Germinal center (tissue), 1 donor: ENCODE measurements at places on chromosomes 2 and 18.

DNA sequence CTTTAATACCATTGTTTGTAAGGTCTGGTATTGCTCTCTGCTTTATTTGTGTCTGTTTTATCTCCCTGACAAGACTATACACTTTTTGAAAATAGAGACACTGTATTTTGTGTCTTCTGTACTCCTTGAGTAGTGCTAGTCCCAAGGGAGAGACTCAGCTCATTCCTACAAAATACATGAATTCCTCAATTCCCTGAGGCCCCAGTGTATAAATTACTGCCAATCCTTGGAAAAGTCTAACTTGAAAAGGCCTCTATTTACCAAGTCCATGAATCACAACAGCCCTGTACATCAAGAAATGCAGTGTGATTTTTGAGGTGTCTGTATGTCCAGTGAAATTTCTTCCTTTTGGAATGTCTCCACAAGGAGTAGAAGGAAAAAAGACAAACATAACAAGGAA is 34.9 kb upstream of the NEDD4L start:
- no peak for DNase-seq

DNA sequence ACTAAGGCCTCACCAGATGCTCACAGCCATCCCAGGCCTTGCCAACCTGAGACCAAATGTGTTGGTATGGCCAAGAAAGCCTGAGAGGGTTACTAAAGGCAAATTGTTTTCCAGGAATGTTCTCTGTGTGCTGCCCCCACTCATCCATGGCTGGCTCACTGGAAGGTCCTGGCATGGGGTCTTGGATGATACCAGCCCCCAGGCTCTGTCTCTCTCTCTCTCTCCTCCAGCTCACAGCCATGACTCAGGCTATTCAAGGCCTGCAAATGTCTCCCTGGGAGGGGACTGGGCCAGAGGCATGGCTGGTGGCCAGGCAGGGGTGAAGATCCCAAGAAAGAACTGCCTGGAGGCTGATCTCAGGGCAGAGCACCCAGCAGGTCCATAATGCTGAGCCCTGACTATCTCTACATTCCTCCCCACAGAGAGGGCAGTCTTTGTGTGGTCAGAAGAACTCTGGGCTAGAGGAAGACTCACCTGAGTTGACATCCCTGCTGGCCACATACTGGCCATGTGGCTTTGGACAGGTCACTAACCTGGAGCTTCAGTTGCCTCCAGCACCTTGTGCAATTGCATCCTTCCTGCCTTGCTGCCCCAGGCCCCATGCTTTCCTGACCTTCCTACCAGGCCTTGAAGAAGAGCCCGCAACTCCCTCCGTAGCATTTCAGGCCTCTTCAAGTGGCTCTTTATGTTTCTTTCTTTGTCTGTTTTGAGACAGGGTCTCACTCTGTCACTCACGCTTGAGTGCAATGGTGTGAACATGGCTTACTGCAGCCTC is 150.4 kb downstream of the ZFP36L2 start:
- no peak for DNase-seq

DNA sequence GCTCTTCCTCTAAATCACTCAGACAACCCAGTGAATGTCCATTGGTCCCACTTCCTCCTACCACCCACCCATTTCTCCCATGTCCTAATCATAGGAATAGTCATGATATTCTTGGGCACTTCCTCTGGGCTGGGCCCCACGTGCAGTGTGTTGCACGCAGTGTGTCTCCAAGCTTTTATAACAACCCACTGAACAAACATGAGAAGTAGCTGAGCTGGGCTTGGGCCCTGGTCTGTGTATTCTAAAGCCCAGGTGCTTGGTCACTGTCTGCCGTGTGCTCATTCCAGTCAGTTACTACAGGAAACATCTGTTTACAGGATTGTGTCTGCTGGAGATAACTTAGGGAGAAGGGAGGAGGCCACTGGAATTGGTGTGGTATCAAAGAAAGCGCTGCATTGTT is 64.2 kb upstream of the THOC1 start:
- no peak for DNase-seq

DNA sequence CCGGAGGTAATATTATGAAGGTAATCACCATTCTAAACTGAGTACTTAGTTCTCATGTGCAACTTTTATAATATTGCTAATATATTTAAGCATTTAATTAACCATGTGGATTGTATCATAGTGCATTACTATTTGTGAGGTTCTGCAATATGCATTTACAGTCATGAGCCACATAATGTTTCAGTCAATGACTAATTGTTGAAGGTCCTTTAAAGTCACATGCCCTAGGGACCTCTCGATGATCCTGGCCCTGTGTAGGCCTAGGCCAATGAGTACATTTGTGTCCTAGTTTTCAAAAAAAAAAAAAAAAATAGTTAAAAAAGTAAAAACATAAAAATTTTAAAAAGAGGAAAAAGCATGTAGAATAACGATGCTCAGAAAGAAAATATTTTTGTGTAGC is 298.0 kb downstream of the DSEL start:
- DNase-seq, result no peak

GRCh38 chr2:163884416-163884815 is 148.6 kb upstream of the FIGN start:
- DNase-seq, result no peak

- DNase-seq, result no peak
Measured at GRCh38 chr18:75497576-75498235, 70.2 kb upstream of the SMIM21 start.

DNA sequence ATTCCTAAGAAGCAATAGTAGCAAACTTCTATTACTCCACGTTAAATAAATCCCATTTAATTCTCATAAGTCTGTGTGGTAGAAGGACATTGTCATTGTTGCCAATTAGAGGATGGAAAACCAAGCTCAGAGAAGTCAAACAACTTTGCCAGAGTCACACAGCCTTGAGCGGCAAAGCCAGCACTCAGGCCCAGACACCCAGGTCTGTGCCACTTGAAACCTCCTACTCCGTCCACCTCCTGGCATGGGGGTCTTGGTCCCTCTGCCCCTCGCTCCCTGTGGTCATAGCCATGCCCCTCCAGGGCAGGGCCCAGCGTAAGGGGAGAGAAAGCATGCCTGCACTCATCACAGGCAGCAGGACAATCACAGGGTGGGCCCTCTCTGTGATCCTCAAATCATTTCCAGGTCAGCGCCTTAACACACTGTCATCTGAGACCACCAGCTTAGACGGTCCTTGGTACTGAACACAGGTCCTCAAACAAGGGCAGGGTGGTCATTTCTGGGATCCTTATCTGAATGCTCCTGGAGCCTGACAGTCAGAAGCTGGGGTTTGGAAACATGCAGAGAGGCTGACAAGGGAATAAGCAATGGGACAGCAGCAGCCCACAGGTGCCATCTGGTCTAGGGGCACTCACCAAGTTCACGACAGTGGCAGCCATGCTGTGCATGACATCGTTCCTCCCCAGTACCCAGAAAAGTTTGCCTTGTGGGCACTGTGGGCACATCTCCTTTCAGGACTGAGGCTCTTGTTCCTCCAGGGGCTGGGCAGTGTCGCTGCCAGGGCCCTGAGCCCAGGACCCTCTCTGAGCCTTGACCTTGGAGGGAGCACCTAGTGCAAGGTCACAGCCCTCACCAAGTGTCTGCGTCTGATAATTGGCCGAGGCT is 38.2 kb downstream of the FAM178B start:
- DNase-seq, result no peak

DNA sequence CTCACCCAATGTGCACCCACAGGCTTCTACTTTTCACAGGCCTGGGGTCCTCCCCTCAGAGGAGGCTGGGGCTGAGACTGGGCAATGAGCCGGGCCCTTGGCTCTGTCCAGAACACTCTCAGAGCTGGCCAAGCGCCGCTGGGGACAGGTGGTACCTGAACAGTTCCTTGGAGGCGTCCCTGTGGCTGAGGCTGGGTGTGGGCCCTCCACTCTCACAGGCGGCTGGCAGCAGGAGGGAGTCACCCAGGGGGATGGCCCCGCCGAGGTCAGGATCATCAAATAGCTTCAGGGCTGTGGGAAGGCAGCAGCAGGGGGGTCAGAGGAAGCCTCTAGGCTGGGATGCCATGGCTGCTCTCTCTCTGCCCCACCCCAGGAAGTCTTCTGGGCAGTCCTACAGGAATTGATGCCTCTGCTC is 27.1 kb downstream of the HS1BP3 start:
- DNase-seq, result no peak

DNA sequence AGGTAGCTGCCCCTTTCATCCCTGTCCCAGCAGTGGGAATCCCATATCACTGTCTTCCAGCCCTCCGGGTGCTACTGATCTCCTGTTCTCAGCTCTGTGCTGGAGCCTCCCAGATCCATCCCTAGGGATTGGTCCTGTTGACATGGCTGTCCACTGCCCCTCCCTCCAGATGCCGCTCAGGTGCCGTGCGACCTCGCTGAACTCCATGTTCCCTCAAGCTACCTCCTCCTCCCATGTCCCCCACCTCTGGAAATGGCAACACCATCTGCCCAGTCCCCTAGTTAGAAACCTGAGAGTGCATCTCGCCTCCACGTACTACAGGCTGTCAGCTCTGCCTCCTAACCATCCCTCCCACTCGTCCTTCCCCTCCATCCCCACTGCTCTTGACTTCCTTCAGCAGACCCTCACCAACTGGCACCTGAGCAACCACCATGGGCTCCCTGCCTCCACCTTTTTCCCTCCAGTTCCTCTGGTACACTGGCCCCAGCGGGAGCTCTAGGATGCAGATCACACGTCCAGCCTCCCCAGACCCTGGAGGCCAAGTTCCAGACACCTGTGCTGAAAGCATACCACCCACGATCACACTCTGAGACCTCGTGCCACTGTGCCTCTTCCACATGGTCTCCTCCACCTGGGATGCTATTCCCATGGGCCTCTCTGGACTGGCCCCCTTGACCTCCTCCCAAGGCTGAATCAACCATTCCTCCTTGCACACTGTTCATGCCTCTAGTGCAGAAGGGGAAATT is 106.8 kb downstream of the KLHL29 start:
- DNase-seq, result no peak

DNA sequence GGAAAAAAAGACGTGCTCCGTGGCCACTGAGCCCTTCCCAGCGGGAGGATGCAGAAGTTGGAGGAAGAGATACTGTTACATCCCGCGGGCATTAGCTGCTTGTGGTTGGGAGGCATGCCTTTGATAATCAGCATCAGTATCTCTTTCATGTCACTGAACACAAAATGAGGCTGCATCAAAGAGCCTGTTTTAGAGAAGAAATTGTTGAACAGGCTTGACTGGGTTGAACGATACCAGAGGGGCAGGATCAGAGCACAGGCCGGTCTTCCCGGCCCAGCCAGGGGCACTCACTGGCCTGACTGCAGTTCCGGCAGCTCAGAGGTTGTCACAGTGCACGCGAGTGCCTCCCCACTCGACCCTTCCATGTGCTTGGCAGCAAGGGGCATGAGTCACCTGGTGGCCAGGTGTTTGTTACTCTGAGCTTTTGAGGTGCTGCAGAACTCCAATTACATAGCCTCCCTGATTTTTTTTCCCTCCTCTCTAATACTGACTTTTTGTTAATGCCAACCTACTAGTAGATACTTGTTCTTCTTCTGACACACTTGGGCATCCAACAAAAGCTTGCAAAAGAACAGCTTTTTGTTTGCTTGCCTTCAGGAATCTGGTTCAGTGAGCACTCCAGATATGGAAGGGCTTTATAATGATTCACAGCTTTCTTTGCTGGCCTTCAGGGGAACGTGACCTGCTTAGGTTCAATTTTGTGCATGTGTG is 121.6 kb downstream of the VAPA start:
- DNase-seq, result no peak

DNA sequence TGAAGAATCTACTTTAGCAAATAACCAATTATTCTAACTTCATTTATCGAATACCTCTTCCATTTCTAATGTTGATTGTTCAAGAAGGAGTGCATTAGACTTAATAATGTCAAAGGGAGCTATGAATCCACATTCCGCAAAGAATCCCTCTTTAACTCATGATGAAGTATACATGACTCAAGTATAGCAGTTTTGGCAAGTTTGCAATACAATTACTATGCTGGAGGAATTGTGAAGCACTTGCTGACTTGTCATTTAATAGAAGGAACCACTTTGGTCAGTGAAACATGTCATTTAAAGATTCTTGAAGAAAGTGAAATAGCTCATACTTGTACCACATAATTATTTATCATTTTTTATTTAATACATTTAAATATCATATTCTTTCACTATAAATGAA is 125.1 kb downstream of the SLC39A10 start:
- DNase-seq, result no peak

- no peak for DNase-seq
Measured at GRCh38 chr2:200613692-200614091, 27.9 kb downstream of the AOX1 start.

DNA sequence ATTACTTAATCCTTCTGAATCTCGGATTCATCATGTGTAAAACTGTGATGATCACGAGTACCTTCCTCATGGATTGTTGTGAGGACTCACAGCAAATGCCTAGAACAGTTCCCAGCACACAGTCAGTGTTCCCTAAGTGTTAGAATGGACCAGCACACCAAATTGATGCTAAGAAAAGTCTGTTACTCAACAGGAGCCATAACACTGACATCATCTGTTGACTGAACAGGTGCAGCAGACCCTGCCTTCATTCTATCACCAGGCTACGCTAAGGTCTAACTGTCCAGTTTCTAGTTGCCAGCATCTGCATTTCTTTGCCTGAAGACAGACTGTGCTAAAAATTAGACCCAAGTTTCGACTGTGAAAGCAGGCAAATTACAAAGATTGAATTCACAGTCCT is 18.6 kb downstream of the DTNB start:
- no peak for DNase-seq

DNA sequence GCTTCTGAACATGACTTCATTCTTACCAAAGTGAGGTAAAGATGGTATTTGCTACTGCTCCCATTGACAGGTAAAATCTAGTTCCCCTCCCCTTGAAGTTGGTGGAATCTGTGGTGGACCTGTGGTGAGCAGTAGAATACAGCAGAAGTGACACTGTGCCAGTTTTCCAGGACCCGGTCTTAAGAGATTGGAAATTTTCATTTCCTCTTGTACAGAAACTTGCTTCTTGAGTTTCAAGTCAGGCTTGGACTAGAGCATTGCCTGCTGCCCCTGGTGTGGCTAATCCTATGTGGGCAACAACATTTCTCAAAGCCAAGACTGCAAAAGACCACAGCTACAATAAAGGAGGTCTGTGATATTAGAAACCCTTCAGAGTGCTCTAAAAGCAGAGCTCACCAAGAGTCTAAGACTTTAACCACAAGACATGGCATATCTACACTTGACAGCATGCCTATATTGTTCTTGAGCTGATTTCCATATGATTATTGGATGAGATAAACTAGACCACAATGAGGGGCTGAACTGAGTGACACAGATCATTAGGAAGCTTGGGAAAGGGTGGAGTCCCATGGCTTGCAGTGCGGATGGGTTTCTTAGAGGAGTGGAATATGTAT is 458.1 kb downstream of the BCL11A start:
- DNase-seq, result no peak
